Heart left ventricle (tissue), 16 donors: ENCODE measurements at places on chromosomes 7 and 10. TPM values are rescaled to one million over a fixed set of nuclear protein-coding genes. Genes with fewer than 3 reads are reported as not detected.

Gene PTPRE
- 6.9 TPM for polyA plus RNA-seq

Gene AFAP1L2
- 3.0 TPM for polyA plus RNA-seq

Gene MYOF
- polyA plus RNA-seq, result 14.7 TPM

Gene FOXI2
- polyA plus RNA-seq, result not detected

Gene BBIP1
- polyA plus RNA-seq, result 29.5 TPM

Gene MOGAT3
- not detected for polyA plus RNA-seq

Gene DEPP1
- 37.9 TPM for polyA plus RNA-seq

Gene GPC2
- polyA plus RNA-seq, result 0.76 TPM

DNA sequence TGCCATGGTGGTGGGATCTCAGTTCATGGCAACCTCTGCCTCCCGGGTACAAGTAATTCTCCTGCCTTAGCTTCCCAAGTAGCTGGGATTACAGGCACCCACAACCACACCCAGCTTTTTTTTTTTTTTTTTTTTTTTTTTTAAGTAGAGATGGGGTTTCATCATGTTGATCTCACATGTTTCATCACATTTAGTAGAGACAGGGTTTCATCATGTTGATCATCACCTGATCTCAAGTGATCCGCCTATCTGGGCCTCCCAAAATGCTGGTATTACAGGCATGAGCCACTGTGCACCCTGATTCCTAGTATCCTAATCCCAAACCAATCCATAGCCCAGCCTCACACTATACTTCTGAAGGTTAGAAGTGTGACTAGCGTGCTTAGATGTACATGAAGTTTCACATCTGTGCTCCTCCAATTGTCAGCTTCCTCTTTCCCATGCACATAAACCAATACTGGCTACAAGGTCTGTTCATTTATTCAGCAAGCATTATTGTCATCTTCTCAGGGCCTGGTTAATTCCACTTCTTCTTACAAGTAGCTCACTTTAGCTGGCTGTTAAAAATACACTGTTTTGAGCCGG is 6.8 kb upstream of the NAT16 start:
- DNase-seq, result no peak

DNA sequence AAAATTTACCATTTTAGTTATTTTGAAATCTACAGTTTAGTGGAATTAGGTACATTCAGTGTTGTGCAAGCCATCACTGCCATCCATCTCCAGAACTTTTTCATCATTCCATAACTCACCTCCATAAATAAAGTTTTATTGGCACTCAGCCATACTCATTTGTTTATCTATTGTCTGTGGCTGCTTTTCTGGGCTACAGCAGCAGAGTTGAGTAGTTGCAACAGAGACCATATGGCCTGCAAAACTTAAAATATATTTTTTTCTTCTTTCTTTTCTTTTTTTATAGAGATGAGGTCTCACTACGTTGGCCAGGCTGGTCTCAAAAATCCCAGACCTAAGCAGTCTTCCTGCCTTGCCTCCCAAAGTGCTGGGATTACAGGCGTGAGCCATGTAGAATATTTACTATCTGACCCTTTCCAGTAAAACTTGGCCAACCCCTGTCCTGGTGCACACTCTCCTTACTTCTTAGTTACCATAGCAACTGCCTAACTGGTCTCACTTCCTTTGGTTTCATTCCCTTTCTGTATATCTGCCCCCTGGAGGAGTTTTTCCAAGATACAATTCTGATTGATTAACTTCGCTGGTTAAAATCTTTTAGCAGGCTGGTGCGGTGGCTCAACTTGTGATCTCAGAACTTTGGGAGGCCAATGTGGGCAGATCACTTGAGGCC is 133.2 kb downstream of the CUX1 start:
- DNase-seq, result no peak

DNA sequence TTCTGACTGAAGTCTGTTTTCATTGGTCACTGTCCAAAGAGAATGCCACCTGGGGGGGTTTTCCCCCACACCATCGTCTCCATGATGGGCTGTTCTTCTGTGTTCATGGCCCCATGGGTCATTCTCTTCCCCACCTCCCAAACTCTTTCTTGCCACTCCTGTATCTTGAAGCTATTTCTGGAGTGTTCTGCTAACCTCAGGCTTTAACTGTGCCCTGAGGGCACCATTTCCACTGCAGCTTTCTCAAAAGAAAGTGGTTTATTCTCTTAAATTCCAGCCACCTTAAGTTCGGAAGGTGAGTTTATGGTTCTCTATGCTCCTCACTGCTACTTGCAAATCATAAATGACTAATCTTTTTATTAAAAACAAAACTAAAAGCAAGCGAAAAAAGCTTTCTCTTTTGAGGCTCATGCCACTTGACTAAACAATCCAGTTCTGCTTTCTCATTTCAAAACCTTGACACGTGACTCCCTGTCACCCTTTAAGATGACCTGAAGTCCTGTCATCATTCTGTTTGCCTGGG is 7.4 kb upstream of the APBB1IP start:
- DNase-seq, result no peak

GRCh38 chr7:137484326-137484725 is 140.8 kb upstream of the PTN start:
- no peak for DNase-seq

DNA sequence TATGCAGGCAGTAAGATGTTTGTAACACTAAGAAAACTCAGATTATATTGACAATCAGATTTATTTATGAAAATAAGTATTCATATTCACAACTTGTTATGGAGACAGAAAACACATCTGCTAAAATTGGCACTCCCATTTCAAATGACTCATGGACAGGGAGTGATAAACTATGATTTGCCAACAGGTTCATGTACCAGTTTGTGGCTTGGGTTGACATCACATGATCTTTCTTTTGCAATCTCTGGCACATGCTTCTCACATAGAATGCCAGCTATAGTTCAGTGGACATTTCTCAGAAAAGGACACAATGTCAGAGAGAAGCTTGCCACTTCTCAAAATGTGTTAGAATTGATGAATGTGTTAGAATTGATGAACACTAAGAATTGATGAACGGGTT is 663.2 kb upstream of the ANKRD30A start:
- no peak for DNase-seq

- DNase-seq, result no peak
These were observed 118.5 kb downstream of the CYTH3 start for GRCh38 chr7:6153646-6154541.

- no peak for DNase-seq
These were observed 66.1 kb upstream of the CYP2C18 start for GRCh38 chr10:94617389-94617944.

DNA sequence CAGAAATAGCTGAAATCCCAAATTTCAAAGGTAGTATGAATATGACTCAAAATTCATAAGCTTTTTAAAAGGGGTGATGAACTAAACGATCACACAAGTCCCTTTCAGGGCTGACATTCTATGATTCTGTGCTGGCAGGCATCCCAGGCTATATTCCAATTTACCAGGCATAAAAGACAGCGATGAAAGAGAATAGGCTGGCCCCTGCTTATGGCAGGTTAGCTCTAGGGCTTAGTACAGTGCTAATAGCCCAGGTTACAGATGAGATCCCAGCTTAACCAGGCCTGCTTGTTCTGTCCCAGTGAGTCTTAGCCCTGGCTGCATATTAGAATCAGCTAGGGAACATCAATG is 56.4 kb downstream of the CDHR3 start:
- no peak for DNase-seq

- DNase-seq, result no peak
These were observed 15.1 kb downstream of the ADD3 start for GRCh38 chr10:110022716-110023504.

GRCh38 chr10:121774813-121775212 is 153.0 kb downstream of the ATE1 start:
- DNase-seq, result no peak

DNA sequence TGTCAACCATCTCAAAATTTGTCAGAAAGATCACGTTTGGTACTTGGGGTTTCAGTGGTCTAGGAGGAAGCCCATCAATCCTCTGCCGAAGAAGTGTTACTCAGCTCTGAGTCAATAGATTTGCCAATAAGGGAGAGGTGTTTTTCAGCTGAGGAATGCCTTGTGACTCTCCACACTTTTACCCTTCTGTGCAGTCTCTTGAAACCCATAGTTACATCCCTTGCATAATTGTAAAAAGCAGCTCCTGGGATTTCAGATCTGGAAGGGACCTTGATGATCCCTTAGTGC is 47.5 kb downstream of the INSYN2A start:
- no peak for DNase-seq

GRCh38 chr10:126101736-126102135 is 205.4 kb downstream of the FANK1 start:
- no peak for DNase-seq

DNA sequence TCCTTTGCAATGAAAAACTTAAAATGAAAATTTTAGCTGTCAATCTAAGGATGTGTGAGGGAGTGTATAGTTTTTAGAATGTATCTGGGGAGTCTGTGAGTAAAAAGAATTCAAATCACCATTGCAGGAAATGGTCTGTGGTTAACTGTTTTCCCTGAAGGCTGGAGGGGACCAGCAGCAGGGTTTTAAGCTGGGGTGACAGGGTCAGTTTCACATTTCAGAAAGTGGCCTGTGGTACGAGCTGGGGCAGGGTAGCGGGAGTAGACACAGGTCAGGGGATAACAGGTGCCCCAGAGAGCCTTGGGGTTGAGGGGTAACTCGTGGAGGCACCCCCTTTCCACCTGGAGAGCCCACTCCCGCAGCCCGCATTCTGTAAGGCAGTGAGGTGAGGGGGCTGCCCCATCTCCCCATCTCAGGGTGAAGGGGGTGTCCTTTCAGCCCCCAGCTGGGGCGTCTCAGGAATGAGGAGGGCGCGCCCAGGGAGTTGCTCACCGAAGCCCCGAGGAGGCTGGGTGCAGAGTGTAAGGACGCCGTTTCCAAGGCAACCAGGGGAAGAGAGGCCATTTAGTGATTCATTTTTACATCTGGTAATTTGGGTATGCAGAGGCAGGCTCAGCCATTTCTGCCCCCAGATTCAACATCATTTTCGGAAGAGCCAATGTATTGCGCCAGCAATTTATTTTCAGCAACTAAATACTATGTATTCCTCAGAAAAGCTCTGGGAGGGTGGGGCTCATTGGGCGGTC is 168.9 kb downstream of the SLIT1 start:
- DNase-seq, result no peak

DNA sequence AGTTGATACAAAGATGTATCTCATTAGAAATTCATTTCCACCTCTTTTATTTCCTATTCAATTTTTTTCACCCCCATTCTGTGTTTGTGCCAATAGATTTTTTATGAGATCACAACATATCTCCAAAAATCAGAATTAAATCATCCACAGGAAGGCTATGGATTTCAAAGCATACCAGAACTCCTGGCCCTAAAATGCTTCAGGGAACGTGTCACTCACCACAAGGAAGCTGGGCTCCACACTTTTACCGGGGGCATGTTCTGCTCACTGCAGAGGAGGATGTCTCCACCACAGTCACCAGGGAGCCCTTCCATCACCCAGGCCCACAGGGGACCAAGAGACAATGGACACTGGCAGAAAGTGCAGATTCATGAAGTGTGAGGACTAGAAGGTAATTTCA is 456.8 kb downstream of the KCNMA1 start:
- no peak for DNase-seq

GRCh38 chr7:98110249-98111022 is 3.8 kb downstream of the LMTK2 start:
- no peak for DNase-seq

GRCh38 chr10:42951486-42952251 is 125.2 kb upstream of the RET start:
- DNase-seq, result peak; percentile 72

DNA sequence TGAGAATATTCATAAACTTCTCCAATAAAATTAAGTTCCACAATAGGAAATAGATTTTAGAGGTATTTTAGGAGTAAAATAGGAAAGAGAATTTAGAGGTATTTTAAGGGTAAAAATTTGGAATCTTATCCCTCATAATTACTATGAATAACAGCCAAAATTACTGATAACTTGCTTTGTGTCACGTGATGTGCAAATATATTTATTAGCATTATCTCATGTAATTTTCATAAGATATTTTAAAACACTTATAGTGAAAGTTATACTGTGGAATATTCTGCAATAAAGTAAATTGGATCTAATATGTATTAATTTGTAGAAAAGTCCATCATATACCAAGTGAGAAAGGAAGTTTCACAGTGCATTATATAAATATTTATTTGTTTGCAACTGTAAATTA is 64.2 kb upstream of the VWDE start:
- no peak for DNase-seq

GRCh38 chr10:75776738-75777504 is 345.5 kb downstream of the LRMDA start:
- no peak for DNase-seq

- peak; percentile 69 for DNase-seq
These were observed 97.8 kb downstream of the CHST15 start for GRCh38 chr10:123995461-123996131.

GRCh38 chr10:110643653-110644597 is at the start of gene RBM20:
Gene RBM20 (plus strand): TSS chr10:110644336. CDS start chr10:110644455, 119 bp downstream.
- DNase-seq, result peak; percentile 79

DNA sequence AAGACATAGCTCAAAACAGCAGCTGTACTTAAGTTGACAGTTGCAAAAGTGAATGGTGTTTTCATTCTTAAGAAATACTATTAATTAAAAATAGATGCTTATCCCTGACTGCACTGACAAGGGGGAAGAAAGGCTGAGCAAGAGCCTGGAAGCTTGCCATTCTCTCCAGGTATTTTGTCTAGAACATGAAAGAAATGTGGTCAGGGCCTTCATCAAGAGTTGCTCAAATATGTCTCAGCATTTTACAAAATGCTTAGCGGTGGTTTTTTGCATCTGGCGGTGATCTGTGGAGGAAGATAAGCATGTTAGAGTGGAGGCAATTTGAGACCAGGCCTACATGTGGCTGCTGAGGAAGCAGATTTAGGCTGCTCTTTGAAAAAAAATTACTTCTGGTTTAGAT is 46.4 kb upstream of the CC2D2B start:
- no peak for DNase-seq

DNA sequence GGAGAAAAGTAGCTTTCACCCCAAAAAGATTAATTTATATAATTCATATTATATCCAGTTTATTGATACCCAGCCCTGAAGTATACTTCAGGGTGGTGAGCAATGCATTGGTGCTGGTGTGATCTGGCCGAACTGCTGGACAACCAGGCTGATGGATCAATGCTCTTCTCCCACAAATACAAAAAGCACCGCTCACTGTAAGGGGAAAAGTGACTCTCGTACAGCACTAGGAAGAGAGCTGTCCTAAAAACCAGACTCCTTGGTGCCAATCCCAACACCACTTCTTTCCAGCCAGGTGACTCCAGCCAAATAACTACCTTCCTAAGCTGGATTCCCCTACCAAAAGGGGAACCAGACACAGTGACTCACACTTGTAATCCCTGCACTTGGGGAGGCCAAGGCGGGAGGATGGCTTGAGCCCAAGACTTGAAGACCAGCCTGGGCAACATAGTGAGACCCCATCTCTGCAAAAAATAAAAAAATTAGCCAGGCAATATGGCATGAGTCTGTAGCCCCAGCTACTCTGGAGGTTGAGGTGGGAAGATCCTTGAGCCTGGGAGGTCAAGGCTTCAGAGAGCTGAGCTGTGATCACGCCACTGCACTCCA is 13.1 kb upstream of the TNPO3 start:
- DNase-seq, result no peak

- no peak for DNase-seq
These were observed 85.8 kb downstream of the AGMO start for GRCh38 chr7:15475808-15476530.

DNA sequence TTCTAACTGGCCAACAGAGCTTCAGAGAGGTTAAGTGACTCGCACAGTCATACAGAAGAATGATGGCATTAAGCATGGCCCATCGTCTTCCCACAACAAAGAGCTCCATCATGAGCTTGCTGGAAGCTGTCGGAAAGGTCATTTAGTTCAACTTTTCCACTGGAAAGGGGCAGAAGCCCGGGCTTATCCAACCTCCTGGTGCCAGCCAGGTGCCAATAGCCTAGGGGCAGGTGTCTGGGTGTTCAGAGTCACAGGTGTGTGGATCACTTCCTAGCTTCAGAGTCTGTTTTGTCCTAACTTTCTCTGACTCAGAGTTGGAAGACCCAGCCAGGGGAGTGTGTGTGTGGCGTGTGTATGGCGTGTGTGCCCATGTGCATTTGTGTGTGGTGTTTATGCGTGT is 1.3 kb upstream of the TRPV6 start:
- DNase-seq, result no peak
